ENCODE measurements at places on chromosomes 11 and 22. TPM values are rescaled to one million over a fixed set of nuclear protein-coding genes. Genes with fewer than 3 reads are reported as not detected.

BEST1 gene
- total RNA-seq: 3.1 TPM

HPX gene
- total RNA-seq: 0.78 TPM

ME3 gene
- 40.7 TPM for total RNA-seq

KCTD14 gene
- total RNA-seq: 0.72 TPM

XKR3 gene
- not detected for total RNA-seq

OR52A1 gene
- not detected for total RNA-seq

VSTM5 gene
- total RNA-seq: 0.03 TPM

OR10D3 gene
- total RNA-seq: not detected

CYB5R2 gene
- total RNA-seq: 4.3 TPM

OSM gene
- not detected for total RNA-seq

ASPHD2 gene
- 2.1 TPM for total RNA-seq

LGALS12 gene
- total RNA-seq: not detected

CRYBA4 gene
- total RNA-seq: not detected

CREB3L1 gene
- total RNA-seq: 45.2 TPM

KCNJ5 gene
- total RNA-seq: 0.03 TPM

SEC14L6 gene
- 0.40 TPM for total RNA-seq

OR8H3 gene
- total RNA-seq: not detected

INSC gene
- total RNA-seq: 0.46 TPM

XRCC6 gene
- total RNA-seq: 253 TPM

APOBEC3H gene
- not detected for total RNA-seq

CST6 gene
- total RNA-seq: 2.9 TPM

C11orf86 gene
- not detected for total RNA-seq

PRODH gene
- under 0.01 TPM for total RNA-seq

UPB1 gene
- under 0.01 TPM for total RNA-seq

OR5P2 gene
- total RNA-seq: not detected

NAV2 gene
- total RNA-seq: 12.6 TPM

LYVE1 gene
- 4.6 TPM for total RNA-seq

DEAF1 gene
- total RNA-seq: 33.0 TPM

OOSP3 gene
- not detected for total RNA-seq

CEP126 gene
- total RNA-seq: 4.3 TPM

TYR gene
- total RNA-seq: not detected

BRSK2 gene
- total RNA-seq: 0.46 TPM

PTPMT1 gene
- total RNA-seq: 62.2 TPM

NLRP6 gene
- not detected for total RNA-seq

SCGB1D2 gene
- total RNA-seq: not detected

IRAG1 gene
- 69.0 TPM for total RNA-seq

ST14 gene
- total RNA-seq: not detected

OR5B21 gene
- not detected for total RNA-seq

PGA5 gene
- total RNA-seq: 0.65 TPM

HYLS1 gene
- 3.1 TPM for total RNA-seq

FUT4 gene
- 5.3 TPM for total RNA-seq

ANGPTL5 gene
- total RNA-seq: not detected

FIBIN gene
- 28.8 TPM for total RNA-seq

TMEM191B gene
- 0.91 TPM for total RNA-seq

EMID1 gene
- not detected for total RNA-seq

CDC42EP1 gene
- total RNA-seq: 28.5 TPM
